Adrenal gland (tissue), 19 donors: ENCODE measurements at places on chromosomes 13 and 19. TPM values are rescaled to one million over a fixed set of nuclear protein-coding genes. Genes with fewer than 3 reads are reported as not detected.
A peak's percentile ranks its signal among the peaks of the same experiment; 100 is the strongest.

DNA sequence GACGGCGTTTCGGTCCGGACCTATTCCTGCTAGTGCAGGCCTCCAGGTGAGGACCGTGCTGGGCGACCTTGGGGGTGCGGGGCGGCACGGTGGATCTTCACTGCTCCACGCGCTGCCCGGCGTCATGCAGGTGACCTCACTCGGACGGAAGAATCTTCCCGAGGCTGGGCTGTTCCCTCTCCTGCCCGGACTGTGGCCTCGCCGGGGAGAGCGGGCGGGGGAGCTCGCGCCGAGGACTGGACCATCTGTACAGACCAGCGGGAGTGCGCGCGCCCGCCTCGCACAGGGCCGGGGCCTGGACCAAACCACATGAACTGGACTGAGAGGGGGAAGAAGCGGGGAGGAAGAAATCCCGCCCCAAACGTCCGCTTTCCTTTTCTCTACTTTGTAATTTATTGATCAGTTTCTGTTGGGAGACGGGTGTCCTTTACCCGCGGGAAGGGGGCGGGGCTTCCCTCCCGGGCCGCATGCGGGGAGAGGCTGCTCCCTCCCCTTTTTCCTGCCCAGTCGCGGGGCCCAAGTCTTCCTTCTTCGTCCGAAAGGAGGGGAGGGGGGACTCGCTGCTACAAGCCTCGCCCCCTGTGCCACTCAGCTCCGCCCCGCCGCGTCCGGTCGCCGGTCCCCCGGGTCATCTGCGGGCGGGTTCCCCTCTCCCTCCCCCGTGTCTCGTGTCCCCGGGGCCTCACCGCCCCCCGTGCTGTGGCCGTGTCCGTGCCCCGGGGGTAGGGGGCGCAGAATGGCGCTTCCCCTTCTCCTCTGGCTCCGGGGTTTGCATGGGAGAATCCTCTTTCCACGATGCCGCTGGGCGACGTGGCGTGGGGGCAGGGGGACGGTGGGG, 4.9 kb downstream of the HRC start:
- no peaks in the 10 kb centered on the region for H3K36me3 ChIP-seq
- no peaks in the 10 kb centered on the region for H3K27me3 ChIP-seq
- peak overlapping the region; percentile 49 for H3K4me3 ChIP-seq

DNA sequence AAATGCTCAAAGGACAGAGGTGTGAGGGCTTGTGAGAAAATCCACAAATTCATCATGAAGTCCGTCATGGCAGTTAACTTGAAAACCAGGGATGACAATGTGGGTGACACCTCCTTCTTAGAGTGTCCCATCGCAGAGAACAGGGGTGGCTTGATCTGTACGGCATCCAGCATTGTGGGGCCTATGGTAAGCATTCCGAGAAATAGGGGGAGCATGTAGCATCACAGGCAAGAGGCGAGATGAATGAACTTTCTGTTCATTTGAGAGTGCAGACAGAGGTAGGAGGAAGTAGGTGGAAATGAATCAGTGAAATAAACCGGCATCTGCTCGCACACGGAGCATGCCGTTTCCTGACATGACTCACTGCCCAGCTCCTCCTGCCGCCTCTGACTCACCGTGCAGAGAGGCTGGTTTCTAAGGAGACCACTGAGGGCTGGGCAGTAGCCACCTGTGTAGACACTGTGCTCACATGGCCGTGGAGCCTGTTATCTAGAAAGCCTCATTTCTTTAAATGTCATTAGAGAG, 339.0 kb downstream of the RFC3 start:
- DNase-seq: peak; percentile 94
- H3K27me3 ChIP-seq: no peaks in the 10 kb centered on the region
- no peaks in the 10 kb centered on the region for H3K36me3 ChIP-seq
- H3K4me3 ChIP-seq: no peak overlapping the region
- peaks cover 21% of the 10 kb centered on the region for H3K4me1 ChIP-seq

The KIR3DL2 gene
- not detected for total RNA-seq

- no peaks in the 10 kb centered on the region for H3K36me3 ChIP-seq
- no peaks in the 10 kb centered on the region for H3K4me1 ChIP-seq
- H3K4me3 ChIP-seq: no peak overlapping the region
- H3K27me3 ChIP-seq: no peaks in the 10 kb centered on the region
- no peak overlapping the region for H3K27ac ChIP-seq
These were observed 47.9 kb upstream of the OLFM4 start for GRCh38 chr13:52980695-52981094.

- H3K36me3 ChIP-seq: no peaks in the 10 kb centered on the region
- H3K27me3 ChIP-seq: peaks cover 11% of the 10 kb centered on the region
- DNase-seq: no peak
- no peak overlapping the region for H3K27ac ChIP-seq
These were observed 20.2 kb upstream of the CEACAM6 start for GRCh38 chr19:41735071-41735600.

GRCh38 chr19:347946-348861, 3.6 kb upstream of the MIER2 start:
- no peak overlapping the region for H3K27ac ChIP-seq
- no peaks in the 10 kb centered on the region for H3K27me3 ChIP-seq
- DNase-seq: no peak
- H3K4me1 ChIP-seq: peaks cover 7% of the 10 kb centered on the region
- H3K4me3 ChIP-seq: no peak overlapping the region
- no peaks in the 10 kb centered on the region for H3K36me3 ChIP-seq

- no peaks in the 10 kb centered on the region for H3K4me1 ChIP-seq
- no peak overlapping the region for H3K4me3 ChIP-seq
These were observed 195.5 kb downstream of the RGCC start for GRCh38 chr13:41652735-41653361.

- H3K4me3 ChIP-seq: no peak overlapping the region
- no peaks in the 10 kb centered on the region for H3K4me1 ChIP-seq
- DNase-seq: no peak
- H3K36me3 ChIP-seq: no peaks in the 10 kb centered on the region
- H3K27me3 ChIP-seq: no peaks in the 10 kb centered on the region
These were observed 431.4 kb downstream of the FGF9 start for GRCh38 chr13:22102271-22102670.

GRCh38 chr19:48325265-48325910, at the start of gene EMP3:
Gene EMP3, plus strand, starts transcription at chr19:48325552. Its CDS starts 1,293 bp downstream, at chr19:48326845.
- peaks cover 38% of the 10 kb centered on the region for H3K4me1 ChIP-seq
- no peaks in the 10 kb centered on the region for H3K27me3 ChIP-seq
- peak within 1 kb of the TSS; percentile 87 for H3K27ac ChIP-seq
- H3K4me3 ChIP-seq: peak within 1 kb of the TSS; percentile 58
- DNase-seq: peak; percentile 92

- H3K27me3 ChIP-seq: no peaks in the 10 kb centered on the region
- no peak overlapping the region for H3K4me3 ChIP-seq
- peaks cover 7% of the 10 kb centered on the region for H3K4me1 ChIP-seq
- DNase-seq: no peak
- H3K27ac ChIP-seq: no peak overlapping the region
These were observed 16.1 kb downstream of the ZNF816 start for GRCh38 chr19:52946322-52947310.

The FFAR1 gene
- total RNA-seq: not detected

GRCh38 chr13:27036236-27036981, 135.2 kb downstream of the USP12 start:
- no peak for DNase-seq
- H3K4me1 ChIP-seq: no peaks in the 10 kb centered on the region
- no peaks in the 10 kb centered on the region for H3K36me3 ChIP-seq
- H3K27me3 ChIP-seq: no peaks in the 10 kb centered on the region

The FXYD7 gene
- total RNA-seq: not detected

DNA sequence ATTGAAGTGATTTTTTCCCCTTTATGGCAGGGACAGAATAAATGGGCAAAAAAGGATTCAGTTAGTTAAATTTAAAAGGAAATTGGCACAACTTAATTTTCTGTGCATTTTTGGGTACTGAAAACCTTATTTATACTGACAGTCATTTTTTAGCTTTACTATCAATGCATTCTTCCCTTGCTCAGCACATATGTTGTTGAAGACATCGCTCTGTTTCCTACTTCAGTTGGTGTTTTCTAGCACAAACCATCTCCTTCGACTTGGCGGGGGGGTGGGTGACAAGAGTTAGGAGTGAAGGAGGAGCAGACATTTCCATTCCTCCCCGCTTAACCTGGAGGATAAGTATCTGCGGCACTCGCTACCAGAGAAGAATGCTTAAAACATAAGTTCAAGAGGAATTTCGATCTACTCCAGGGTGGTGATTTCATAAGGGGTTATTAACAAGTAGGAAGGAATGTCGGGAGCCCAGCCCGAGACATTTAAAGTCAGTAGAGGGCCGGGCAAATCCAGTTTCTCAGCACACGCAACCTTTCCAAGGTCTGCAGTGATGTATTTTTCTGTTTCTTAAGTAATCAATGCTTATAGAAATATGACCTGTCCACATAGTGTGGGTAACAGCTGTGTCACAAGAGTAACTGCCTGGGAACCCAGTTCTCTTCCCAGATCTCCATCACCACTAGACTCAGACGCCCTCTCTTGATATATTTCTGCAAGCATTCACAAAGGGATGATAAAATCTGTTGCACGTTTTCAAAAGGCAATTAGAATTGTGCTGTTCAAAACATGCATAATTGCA, 525.8 kb downstream of the MYO16 start:
- H3K36me3 ChIP-seq: no peaks in the 10 kb centered on the region
- no peaks in the 10 kb centered on the region for H3K27me3 ChIP-seq
- no peak for DNase-seq
- no peak overlapping the region for H3K27ac ChIP-seq

- H3K4me3 ChIP-seq: no peak overlapping the region
- no peak for DNase-seq
- H3K4me1 ChIP-seq: no peaks in the 10 kb centered on the region
- no peaks in the 10 kb centered on the region for H3K36me3 ChIP-seq
These were observed 8.2 kb upstream of the USE1 start for GRCh38 chr19:17206736-17207581.

The CYP4F8 gene
- not detected for total RNA-seq
